Stimulated activated CD4-positive, alpha-beta T cell treated with anti-CD3 and anti-CD28 coated beads, Interleukin-4, amount 100 ng/mL, for 1 hour (primary cell): ENCODE measurements at places on chromosomes 16 and 17.
A peak's percentile ranks its signal among the peaks of the same experiment; 100 is the strongest.

GRCh38 chr16:87276091-87276701 is 41.0 kb downstream of the C16orf95 start:
- no peak for DNase-seq

DNA sequence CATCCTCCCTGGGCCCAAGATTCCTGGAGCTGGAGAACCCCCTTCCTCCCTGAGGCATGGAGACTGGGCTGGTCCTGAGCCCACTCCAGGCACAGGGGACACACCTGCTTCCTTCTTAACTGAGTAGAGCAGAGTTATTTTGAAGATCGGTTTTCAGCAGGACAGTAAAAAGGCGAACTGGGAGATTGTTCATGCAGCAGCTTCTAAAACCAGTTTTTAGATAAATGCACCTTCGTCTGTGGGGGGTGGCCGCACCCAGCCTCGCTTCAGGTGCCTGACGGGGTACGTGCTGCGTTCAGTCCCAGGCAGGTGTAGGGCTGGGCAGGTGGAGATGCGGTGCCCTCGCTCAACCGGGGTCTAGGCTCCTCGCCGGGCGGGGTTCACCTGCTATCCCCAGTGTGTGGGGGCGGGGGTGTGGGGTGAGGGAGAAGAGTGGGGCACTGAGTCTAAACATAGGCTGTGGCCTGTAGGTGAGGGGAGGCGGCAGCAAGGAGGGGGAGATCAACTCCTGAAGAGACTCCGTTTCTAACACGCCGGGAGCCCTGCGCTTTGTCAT is 69.5 kb downstream of the JPH3 start:
- DNase-seq = no peak

GRCh38 chr17:61635913-61636432 is 45.0 kb upstream of the NACA2 start:
- peak; percentile 19 for DNase-seq

GRCh38 chr16:84729716-84730320 is 30.0 kb downstream of the USP10 start:
- no peak for DNase-seq

DNA sequence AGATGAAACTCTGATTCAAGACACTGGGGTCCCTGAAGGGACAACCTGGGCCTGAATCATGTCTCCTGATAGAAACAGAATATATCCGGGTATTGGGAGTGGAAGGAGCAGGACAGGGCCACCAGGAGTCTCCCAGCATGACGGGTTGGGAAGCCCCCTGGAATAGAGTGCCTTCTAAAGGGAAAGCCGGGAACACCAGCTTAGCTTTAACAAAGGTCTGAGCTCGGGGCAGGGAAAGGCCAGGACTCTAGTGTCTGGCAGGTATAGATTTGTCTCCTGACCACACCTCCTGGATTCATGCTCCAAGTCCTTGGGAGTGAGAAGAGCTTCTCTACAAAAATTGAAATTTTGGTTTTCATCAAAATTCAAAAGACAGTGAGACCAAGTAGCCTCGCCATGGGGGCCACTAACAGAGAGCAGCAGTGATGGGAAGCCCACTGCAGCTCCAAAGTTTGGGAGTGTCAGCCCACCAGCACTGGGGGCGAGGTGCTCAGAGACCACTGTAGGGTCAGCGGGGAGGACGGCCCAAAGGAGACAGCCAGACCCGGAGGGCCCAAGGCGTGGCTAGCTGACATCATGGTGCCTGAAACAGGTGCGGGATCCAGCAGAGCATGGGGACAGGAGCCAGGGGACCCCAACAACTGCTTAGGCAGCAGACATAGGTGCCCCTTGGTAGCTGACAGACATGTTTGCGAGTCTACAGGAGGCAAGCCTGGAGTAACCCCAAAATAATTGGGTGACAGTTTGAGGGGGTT is 81.0 kb downstream of the C16orf78 start:
- DNase-seq = no peak

- DNase-seq = no peak
Measured at GRCh38 chr16:82638095-82638798, 11.5 kb downstream of the CDH13 start.

DNA sequence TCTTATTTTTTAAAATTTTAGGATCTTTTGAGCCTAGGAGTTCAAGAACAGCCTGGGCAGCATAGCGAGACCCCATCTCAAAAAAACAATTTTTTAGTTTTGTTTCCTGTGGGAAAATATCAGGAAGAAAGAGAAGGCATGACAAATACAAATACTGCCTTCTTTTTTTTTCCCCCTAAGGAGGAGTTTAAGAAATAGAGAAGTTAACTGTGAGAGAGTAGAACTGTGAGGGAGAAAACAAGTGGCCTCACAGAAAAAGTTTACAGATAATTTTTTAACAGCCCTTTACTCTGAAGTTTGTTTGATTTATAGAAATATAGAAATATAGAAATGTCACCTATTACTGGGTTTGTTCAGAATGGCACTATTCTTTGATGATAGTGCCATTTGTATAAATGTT is 21.1 kb downstream of the TTYH2 start:
- no peak for DNase-seq

DNA sequence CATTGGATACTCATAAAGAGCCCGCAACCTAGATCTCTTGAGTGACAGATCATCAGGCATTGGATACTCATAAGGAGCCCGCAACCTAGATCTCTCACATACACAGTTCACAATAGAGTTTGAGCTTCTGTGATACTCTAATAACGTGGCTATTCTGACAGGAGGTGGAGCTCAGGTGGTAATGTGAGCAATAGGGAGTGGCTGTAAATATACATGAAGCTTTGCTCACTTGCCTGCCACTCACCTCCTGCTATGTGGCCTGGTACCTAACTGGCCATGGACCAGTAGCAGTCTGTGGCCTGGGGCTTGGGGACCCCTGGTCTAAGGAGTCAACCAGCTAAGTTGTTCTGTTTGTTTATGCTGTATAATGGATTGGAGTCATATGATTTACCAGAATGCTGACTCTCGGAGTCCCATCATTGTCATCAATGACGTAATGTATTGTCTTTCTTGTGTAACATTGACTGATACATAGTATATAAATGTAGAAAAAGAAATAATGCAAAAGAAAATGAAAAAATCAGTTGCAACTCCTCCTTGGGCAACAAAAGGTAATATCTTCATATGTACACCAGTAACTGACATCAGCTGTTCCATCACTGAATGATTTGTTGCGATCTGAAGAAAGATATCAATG is 17.5 kb downstream of the ABCA9 start:
- no peak for DNase-seq

DNA sequence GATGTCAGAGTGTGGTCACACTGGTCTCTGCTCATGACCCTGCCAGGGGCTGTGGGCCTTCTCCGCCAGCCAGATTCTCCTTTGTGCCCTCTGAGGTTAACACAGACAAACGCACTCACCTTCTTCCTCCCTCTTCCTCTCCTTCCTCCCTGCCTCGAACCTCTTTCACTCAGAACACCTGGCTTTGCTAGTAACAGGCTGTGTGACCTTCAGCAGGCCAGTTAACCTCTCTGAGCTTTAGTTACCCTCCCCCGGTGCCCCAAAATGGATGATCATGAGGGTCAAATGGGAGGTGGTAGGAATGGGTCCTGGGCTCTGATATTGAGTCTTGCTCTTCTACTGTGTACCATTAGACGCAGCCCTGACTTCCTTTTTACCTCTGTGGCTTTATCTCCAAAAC is 127.1 kb downstream of the OR1D5 start:
- DNase-seq = no peak

DNA sequence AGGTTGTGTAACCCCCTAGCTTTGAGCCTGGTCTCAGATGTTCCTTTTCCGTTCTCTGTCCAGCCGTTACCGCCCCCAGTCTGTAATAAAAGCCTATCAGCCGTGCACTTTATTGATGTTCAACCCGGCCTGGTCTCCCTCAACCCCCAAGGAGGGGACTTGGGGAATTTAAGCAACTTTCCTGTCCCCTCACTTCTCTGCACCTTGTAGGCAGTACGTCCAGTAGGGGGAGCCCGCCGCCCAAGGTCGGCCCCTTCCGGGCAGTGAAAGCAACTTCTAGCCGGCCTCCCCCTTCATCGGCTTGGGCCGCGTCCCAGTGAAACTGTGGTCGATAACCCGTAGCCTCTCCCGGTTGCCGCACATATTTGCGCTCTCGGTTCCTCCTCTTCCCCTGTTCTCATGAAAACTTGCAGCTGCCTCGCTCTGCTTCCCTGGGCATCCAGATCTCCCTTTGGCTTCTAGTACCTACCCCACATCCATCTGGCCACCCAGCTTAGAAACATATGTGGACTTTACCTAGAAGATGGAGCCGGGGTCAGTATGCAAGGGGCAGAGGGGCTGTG is 7.9 kb downstream of the PNPO start:
- DNase-seq = peak; percentile 81

GRCh38 chr17:77098884-77099545 is 41.8 kb upstream of the SEC14L1 start:
- no peak for DNase-seq

GRCh38 chr16:9139965-9140364 is 48.5 kb downstream of the HAPSTR1 start:
- no peak for DNase-seq

GRCh38 chr16:59905131-59905530 is 1171.0 kb upstream of the GOT2 start:
- DNase-seq = no peak

DNA sequence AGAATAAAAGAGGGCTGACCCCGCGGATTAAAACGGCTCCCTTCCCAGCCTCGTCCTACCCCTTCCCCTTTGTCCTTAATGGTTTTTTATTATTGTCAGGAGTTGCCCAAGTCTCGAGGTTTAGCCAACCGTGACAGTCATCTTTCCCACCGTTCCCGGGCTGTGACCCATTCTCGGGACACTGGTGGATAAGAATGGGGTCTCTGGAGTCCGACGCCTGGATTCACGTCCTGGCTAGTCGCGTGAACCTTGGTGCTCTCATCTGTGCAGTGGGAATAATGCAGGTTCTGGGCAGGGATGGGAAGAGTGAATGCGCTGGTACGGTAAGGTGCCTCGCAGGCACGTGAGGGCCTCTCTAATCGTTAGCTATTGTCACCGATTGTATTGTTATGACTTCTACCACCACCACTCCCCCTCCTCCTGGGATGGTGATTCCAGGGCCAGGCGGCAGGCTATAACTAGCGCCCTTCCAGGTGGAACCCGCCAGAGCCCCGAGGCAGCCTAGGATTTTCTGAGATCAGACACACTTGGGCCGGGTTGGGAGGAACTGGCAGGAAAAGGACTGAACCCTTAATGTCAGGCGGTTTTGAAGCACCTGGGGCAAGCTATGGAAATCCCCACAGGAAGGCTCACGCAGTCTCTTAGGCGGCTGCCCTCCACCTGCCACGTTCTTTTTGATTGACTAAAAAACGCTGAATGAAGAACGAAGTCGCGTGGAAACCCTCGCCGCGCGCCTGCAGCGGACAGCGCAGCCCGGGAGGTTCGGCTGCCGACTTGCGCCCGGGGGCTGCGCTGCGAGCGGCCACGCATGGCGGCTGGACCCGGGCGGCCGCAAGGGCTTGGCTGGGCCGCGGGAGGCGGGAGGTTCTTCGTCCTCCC is 2.7 kb downstream of the HS3ST3B1 start:
- peak; percentile 39 for DNase-seq

- DNase-seq = no peak
Measured at GRCh38 chr16:84749815-84750214, 50.0 kb downstream of the USP10 start.

DNA sequence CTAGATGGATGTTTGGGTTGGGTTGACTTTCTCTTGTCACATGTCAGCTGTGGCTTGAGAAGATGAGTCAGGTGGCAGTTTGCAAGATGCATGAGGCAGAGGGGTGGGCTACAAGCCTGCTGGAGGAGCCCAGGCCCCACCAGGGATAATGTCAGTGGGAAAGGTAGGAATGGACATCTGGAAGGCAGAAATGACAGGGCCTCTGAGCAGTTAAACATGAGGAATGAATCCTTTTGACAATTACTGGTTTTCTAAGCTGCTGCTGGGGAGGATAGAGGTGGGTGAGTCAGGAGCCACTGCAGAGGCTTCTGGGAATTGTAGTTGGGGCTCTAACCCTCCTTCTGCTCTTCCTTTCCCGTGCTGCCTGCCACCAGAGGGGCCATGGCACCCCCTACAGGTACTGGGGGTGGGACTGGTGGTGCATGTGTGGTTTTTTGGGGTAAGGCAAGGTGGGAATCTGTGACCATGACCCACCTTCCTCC is 15.7 kb downstream of the SLC52A1 start:
- DNase-seq = peak; percentile 41

- DNase-seq = no peak
Measured at GRCh38 chr17:66959641-66960375, 4.7 kb upstream of the CACNG4 start.

DNA sequence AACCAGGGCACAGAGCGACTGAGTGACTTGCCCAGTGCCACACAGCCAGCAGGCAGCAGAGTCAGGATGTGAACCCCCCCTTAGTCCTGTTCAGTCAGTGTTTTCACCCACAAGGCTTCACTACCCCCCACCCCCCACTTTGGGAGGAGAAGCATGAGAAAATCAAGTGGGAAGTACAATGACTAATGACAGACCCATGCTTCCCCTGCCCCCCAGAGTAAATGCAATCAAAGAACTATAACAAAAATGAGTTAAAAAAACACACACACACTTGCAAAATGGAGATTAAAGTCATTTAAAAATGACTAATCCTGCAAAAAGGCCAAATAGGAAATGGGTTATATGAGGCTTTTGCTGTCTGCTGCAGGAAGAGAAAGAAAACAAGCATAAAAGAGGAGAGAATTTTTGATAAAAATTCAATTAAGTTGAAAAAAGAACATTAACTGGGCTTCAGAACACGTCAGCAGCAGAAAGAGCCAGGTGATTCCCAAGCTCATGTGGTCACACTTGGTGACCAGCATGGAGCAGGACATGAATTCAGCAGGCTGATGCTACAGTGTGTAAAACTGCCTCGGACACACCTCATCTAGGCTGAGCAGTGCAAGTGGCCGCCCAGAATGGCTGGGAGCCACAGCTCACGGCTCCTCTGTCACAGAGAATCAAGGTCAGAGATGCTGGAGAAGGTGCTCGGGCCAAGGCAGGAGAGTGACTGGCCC is 212.3 kb downstream of the ZNF423 start:
- DNase-seq = no peak

- peak; percentile 59 for DNase-seq
Measured at GRCh38 chr17:76139801-76140660, 1.0 kb downstream of the FOXJ1 start.

- no peak for DNase-seq
Measured at GRCh38 chr16:77171745-77172635, 19.0 kb upstream of the MON1B start.

GRCh38 chr17:42577140-42577531 is 393 bp downstream of the PSMC3IP start:
- DNase-seq = no peak

DNA sequence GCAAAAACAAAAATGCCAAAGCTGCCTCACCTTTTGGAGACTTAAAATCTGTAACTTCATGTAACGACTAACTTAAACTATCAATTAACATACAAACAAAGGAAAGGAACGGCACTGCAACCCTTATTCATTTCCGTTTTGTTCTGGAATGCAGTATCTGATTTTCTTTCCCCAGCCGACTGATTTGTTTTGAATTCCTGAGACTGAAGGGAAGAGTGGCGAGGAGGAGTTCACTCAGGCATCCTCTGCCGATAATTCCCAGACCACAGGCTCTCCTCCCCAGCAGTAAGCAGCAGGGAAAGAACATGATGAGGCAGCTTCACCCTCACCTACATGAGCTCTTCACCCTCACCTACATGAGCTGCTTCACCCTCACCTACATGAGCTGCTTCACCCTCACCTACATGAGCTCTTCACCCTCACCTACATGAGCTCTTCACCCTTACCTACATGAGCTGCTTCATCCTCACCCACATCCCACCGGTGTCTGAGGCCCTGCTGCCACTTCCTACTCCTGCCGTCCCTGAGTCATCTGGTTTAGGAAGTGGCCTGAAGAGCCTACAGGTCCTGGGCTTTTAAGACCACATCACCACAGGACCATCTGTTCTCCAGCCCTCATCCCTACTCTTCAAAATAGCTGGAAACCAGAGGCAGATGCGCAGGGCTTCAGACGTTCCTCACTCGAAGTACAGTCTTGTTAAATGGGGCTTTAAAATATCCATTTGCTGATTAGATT is 168.0 kb upstream of the RPH3AL start:
- DNase-seq = no peak
